Ovary (tissue), 10 donors: ENCODE measurements at places on chromosomes 4 and X. TPM values are rescaled to one million over a fixed set of nuclear protein-coding genes. Genes with fewer than 3 reads are reported as not detected.
A peak's percentile ranks its signal among the peaks of the same experiment; 100 is the strongest.

- no peak for DNase-seq
Measured at GRCh38 chr4:106830879-106831278, 205.2 kb downstream of the DKK2 start.

- DNase-seq, result no peak
Measured at GRCh38 chr4:12399781-12400180, 971.1 kb upstream of the HS3ST1 start.

- peak; percentile 90 for DNase-seq
Measured at GRCh38 chrX:989959-990510, 222.4 kb downstream of the CRLF2 start.

The FAM114A1 gene
- total RNA-seq, result 99.7 TPM

The GSX2 gene
- not detected for total RNA-seq

- DNase-seq, result peak; percentile 48
Measured at GRCh38 chr4:98657531-98658286, 702 bp downstream of the TSPAN5 start.

GRCh38 chr4:20044502-20044911 is 207.2 kb upstream of the SLIT2 start:
- DNase-seq, result no peak

The NWD2 gene
- total RNA-seq, result not detected
